GM12892 (cell line): ENCODE measurements at places on chromosomes 1 and 21.

- DNase-seq = no peak
Observed at GRCh38 chr1:172003766-172004530, 162.7 kb downstream of the DNM3 start.

- DNase-seq = no peak
Observed at GRCh38 chr1:115089420-115090185, at the start of gene TSPAN2. Gene TSPAN2 (minus strand): TSS chr1:115089503. CDS start chr1:115089432, 71 bp downstream.

DNA sequence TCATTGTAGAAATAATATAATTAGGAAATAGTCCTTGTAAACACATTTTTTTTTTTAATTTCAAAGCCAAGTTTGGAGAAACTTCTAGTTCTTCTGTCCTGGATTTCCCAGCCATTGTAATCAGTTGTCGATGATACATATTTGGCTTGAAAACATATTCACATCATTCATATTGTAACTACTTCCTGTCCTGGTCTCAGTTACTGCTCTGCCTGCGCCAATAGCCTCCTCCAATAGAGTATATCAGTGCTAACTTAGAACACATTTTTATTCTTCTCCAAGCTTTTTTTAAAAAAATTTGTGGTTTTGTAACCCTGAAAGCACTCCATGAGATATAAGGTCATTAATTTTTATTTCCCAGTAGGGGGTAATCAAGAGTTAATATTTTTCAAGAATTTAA, 46.1 kb upstream of the FMO2 start:
- DNase-seq = no peak

DNA sequence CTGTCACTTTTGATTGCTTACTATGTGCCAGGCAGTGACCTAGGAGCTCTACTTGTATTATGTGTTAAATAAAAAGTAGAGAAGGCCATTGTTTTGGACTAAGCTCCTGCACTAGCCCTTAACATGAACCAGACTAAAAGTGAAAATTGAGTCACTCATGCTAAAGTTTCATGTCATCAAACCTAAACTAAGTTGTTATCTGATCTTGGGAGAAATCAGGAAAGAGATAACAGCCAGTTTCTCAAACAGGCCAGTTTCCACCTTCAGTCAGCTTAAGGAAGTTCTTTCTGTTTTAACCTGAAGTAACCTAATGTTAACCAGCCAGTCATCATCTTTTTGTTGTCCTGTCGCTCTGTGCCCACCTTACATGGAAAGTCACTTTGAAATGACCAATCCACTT, 102.1 kb upstream of the MARK1 start:
- DNase-seq = no peak

DNA sequence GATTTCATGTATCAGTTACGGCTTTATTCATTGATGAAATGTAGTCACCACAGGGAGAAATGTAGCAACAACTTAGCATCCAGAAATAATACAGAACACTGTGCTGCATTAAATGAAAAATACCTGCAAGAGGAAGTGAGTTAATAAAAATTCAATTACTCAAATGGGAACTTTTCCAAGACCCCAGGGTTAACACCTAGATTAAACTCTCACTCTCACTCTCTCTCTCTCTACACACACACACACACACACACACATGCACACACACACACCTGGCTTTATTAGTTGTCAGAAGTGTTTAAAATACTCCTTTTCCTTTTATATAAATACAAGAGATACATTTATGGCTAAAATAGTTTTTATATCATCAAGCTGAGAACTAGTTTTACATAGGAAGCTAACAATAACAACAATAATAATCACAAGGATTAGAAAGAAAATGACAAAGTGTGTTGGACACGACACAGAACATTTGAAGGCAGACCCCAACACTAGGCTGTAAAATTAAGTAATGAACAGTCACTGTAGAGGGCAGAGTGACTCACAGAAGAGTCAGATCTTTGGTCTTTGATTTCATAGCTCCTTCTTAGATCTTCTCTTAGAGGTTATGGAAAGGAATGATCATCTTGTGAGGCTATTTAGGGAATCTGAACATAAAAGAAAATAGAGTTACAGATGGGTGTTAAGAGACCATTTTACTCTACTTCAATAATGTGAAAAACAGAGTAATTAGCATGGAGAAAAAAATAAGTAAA, 1266.0 kb upstream of the ADGRL2 start:
- DNase-seq = no peak
